Activated naive CD8-positive, alpha-beta T cell treated with anti-CD3 and anti-CD28 coated beads for 36 hours (primary cell): ENCODE measurements at places on chromosomes 12 and 14. TPM values are rescaled to one million over a fixed set of nuclear protein-coding genes. Genes with fewer than 3 reads are reported as not detected.
A peak's percentile ranks its signal among the peaks of the same experiment; 100 is the strongest.

- no peaks in the 10 kb centered on the region for H3K36me3 ChIP-seq
- no peak overlapping the region for H3K27ac ChIP-seq
- no peak overlapping the region for H3K4me3 ChIP-seq
- no peaks in the 10 kb centered on the region for H3K4me1 ChIP-seq
These were observed 143.7 kb downstream of the NOVA1 start for GRCh38 chr14:26454105-26454504.

DNA sequence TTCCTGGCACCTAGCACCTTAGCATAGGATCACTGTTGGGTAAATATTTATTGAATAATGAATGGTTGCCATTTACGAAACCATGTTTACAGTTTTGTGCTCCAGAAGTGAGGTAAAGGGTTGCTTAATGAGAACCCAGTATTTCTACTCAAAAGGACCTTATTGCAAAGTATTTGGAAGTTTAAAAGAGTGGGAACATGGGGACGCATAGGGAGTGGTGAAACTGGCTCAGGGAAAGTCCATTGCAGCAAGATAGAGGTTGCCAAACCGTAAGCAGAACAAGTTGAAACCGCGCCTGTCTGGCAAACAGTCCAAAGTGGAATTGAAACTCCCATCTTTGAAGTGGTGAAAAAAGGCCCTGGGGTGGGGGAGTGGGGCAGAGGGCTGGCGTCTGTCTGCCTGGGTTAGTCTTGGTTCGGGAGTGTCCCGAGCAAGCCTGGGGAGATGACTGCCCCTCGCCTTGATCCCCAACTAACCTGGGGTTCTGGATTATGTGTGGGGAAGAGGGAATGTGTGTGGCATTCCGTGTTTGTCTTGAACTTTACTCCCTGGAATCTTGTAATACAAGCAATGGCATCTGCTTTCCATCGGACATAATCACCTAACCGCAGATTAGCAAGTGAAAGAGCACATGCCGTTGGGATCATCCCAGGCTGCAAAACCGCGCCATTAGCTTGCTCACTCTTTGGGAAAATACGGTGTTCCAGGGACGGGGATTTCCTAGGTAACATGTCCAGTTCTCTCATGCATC is 7.2 kb downstream of the ALDH2 start:
- no peaks in the 10 kb centered on the region for H3K27me3 ChIP-seq
- no peak overlapping the region for H3K4me3 ChIP-seq
- H3K36me3 ChIP-seq = no peaks in the 10 kb centered on the region
- peaks cover 9% of the 10 kb centered on the region for H3K4me1 ChIP-seq
- no peak for DNase-seq

Gene IFNG-AS1
- total RNA-seq = not detected

DNA sequence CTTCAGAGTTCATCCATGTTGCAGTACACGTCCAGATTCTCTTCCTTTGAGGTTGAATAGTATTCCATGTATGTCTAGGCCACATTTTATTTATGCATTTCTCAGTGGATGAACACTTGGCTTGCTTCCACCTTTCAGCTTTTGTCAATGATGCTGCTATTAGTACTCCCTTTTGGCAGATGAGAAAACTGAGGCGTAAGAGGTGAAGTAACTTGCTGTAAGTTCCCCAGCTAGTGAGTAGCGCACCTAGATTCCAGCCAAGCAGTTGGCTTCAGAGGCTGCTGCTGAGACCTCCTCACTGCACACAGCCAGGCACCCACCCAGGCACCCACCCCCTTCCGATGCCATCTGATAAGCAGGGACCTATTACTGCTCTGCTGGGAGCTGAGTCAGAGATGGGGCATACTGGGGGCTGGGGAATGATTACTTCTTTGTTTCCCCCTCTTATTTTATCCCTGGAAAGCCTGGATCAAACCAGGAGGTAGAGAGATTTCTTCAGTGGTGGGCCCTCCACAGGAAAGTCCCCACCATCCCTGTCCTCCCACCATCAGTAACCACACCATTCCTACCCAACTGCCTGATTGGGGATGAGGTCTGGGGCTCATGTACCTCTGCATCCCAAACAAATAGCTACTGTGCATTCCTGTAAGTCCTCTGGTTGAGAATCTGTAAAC is 234.6 kb downstream of the PCNX1 start:
- peak overlapping the region; percentile 22 for H3K27ac ChIP-seq
- H3K4me1 ChIP-seq = peaks cover 23% of the 10 kb centered on the region
- no peak for DNase-seq
- H3K27me3 ChIP-seq = no peaks in the 10 kb centered on the region
- H3K4me3 ChIP-seq = no peak overlapping the region
- H3K36me3 ChIP-seq = peaks cover 4% of the 10 kb centered on the region

- peaks cover 4% of the 10 kb centered on the region for H3K36me3 ChIP-seq
- H3K27me3 ChIP-seq = no peaks in the 10 kb centered on the region
- peaks cover 38% of the 10 kb centered on the region for H3K4me1 ChIP-seq
- no peak for DNase-seq
- H3K4me3 ChIP-seq = no peak overlapping the region
These were observed 491.8 kb downstream of the PCNX1 start for GRCh38 chr14:71399057-71399487.

Gene ATP5MC2
- total RNA-seq = 286 TPM

DNA sequence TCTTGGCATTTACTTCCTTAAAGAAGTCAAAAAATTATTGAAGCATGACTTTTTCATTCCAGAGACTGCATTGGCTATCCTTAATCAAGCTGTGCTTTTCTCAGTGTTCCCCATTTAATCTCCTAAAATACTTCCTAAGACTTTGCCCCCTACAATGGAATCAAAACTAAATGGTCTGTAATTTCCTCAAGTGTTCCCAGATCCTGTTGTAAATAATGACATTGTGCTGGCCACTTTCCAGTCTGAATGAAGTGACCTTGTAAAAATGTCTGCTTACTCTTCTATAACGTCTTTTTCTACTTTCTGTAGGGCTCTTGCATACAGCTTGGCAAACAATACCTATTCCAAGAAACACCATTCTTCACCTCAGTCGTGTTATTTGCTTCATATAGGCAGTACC is 45.3 kb upstream of the MBIP start:
- no peak overlapping the region for H3K27ac ChIP-seq
- H3K36me3 ChIP-seq = no peaks in the 10 kb centered on the region
- H3K27me3 ChIP-seq = peaks cover 5% of the 10 kb centered on the region
- DNase-seq = no peak
- no peaks in the 10 kb centered on the region for H3K4me1 ChIP-seq
- H3K4me3 ChIP-seq = no peak overlapping the region

- peaks cover 26% of the 10 kb centered on the region for H3K4me1 ChIP-seq
- H3K36me3 ChIP-seq = peaks cover 7% of the 10 kb centered on the region
- no peaks in the 10 kb centered on the region for H3K27me3 ChIP-seq
- peak overlapping the region; percentile 34 for H3K27ac ChIP-seq
These were observed 73.1 kb downstream of the ZFP36L1 start for GRCh38 chr14:68719634-68720384.

- peaks cover 2% of the 10 kb centered on the region for H3K36me3 ChIP-seq
- no peak for DNase-seq
- H3K4me3 ChIP-seq = no peak overlapping the region
- H3K27ac ChIP-seq = no peak overlapping the region
- peaks cover 20% of the 10 kb centered on the region for H3K4me1 ChIP-seq
These were observed 11.4 kb downstream of the PACS2 start for GRCh38 chr14:105325716-105326567.

Gene SIVA1
- total RNA-seq = 147 TPM
